Activated naive CD8-positive, alpha-beta T cell treated with anti-CD3 and anti-CD28 coated beads, Interleukin-2, amount 10 ng/mL, durations not matched to agents 7 days and 5 days (primary cell): ENCODE measurements at places on chromosomes 7 and 10. TPM values are rescaled to one million over a fixed set of nuclear protein-coding genes. Genes with fewer than 3 reads are reported as not detected.
A peak's percentile ranks its signal among the peaks of the same experiment; 100 is the strongest.

- peaks cover 13% of the 10 kb centered on the region for H3K4me1 ChIP-seq
- DNase-seq: no peak
- peaks cover 35% of the 10 kb centered on the region for H3K27me3 ChIP-seq
- no peak overlapping the region for H3K4me3 ChIP-seq
Observed at GRCh38 chr7:24733414-24734060, 23.7 kb downstream of the GSDME start.

GRCh38 chr7:93053949-93054943 lies 63.5 kb downstream of the SAMD9 start:
- H3K36me3 ChIP-seq: no peaks in the 10 kb centered on the region
- peak overlapping the region; percentile 18 for H3K27ac ChIP-seq
- H3K4me3 ChIP-seq: peak overlapping the region; percentile 35
- DNase-seq: no peak
- peaks cover 23% of the 10 kb centered on the region for H3K27me3 ChIP-seq
- peaks cover 12% of the 10 kb centered on the region for H3K4me1 ChIP-seq

GRCh38 chr10:77388571-77389100 lies 249.0 kb downstream of the KCNMA1 start:
- H3K4me3 ChIP-seq: no peak overlapping the region
- DNase-seq: no peak
- no peak overlapping the region for H3K27ac ChIP-seq
- H3K27me3 ChIP-seq: peaks cover 5% of the 10 kb centered on the region
- H3K36me3 ChIP-seq: no peaks in the 10 kb centered on the region

DNA sequence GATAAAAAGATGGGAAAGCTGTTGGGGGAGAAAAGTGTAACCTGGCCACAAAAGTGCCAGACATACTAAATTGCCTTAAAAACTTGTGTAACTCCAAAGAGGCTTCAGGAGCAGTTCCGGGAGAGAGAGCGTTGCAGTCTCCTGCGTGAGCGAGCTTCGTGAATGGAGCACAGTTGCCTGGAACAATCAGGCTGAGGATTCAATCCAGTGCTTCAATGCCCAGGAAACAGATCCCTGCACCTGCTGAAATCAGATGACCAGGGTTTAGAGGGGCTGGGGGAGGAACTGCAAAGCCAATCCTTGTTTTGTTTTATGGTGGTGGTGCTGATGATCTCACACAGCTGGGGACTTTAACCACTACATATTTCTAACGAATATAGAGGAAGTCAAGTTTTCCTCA lies 398.3 kb downstream of the DPP6 start:
- DNase-seq: no peak
- no peaks in the 10 kb centered on the region for H3K36me3 ChIP-seq
- H3K27me3 ChIP-seq: no peaks in the 10 kb centered on the region
- H3K27ac ChIP-seq: no peak overlapping the region

DNA sequence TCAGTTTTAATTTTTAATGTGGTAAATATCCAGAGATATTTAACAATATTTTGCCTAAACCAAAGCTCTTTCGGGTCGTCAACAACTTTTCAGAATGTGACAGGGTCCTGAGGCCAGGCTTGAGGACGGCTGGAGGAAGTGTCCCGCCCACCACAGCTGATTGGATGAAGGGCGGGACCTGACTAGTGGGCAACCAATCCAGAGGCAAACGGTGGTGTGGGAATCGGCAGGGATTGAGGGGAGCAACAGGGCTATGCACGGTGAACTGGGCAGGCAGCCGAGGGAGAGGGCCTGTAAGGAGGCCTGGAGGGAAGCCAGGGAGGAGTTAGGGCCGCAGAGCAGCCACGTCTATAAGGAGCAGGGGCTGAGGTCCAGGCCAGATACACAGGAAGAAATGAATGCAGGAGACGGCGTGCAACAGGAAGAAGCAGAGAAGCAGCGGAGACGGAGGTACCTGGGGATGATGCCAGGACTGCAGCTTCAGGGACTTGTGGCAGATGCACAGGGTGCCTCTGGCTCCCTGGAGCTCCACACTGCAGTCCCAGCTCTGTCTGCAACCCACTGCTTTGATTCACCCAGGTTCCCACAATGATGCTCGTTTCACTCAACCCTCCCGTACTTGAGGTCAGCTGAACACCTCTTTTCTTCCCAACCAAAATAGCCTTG lies 46.1 kb upstream of the ZMIZ1 start:
- no peaks in the 10 kb centered on the region for H3K36me3 ChIP-seq
- DNase-seq: peak; percentile 25
- H3K27ac ChIP-seq: no peak overlapping the region
- H3K27me3 ChIP-seq: peaks cover 2% of the 10 kb centered on the region
- peaks cover 19% of the 10 kb centered on the region for H3K4me1 ChIP-seq
- peak overlapping the region; percentile 6 for H3K4me3 ChIP-seq

DNA sequence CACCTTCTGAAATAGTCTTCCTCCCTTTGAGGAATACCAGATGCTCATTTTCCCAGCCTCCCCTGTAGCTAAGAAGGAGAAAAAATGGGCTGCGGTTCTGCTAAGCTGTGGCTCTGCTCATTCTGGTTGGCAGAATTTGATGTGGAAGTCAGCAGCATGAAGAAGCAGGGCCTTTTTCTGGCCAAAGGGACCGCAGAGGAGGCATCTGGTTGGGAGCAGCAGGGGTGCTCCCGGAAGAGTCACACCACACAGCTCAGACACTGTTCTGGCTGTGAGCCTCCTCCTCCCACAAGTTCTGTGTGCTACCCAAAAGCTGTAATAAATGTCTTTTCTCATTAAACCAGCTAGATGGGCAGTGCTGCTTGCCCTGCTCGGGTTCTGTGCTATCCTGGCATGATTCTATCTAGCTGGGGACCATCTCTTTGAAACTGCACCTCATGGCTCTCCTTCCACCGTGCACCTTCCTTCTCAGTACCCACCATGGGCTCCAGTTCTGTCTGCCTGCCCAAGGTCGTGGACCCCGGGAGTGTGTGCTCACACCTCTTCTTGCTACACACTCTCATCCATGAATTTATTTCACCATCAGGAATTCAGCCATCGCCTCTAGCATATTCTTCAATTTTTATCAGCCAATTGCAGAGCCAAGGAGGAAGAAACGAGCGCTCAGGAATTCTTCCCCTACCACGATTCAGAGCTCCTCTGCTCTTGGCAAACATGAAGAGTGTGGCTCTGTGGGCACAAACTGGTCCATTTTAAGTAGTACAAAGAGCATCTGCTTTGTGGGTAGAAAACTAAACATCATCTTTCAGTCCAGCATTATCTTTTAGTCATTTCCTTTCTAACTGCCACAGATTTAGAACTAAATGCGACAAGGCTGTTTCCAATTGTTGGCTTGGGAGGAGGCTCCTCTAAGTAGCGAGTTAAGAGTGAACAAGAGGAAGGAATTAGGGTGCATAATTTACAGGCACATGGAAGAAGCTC lies 76.9 kb downstream of the FAM171A1 start:
- no peak for DNase-seq
- no peaks in the 10 kb centered on the region for H3K36me3 ChIP-seq
- H3K27me3 ChIP-seq: peaks cover 8% of the 10 kb centered on the region
- H3K4me3 ChIP-seq: no peak overlapping the region

The ELN gene
- not detected for total RNA-seq

The FAM20C gene
- 2.6 TPM for total RNA-seq

The ETV1 gene
- total RNA-seq: 0.44 TPM

The TSPAN15 gene
- 4.7 TPM for total RNA-seq

The EVX1 gene
- total RNA-seq: not detected

The ANXA8L1 gene
- total RNA-seq: 0.17 TPM
